ENCODE measurements at places on chromosomes 1 and 21. TPM values are rescaled to one million over a fixed set of nuclear protein-coding genes. Genes with fewer than 3 reads are reported as not detected.

Gene IGSF3
- 14.3 TPM for total RNA-seq

DNA sequence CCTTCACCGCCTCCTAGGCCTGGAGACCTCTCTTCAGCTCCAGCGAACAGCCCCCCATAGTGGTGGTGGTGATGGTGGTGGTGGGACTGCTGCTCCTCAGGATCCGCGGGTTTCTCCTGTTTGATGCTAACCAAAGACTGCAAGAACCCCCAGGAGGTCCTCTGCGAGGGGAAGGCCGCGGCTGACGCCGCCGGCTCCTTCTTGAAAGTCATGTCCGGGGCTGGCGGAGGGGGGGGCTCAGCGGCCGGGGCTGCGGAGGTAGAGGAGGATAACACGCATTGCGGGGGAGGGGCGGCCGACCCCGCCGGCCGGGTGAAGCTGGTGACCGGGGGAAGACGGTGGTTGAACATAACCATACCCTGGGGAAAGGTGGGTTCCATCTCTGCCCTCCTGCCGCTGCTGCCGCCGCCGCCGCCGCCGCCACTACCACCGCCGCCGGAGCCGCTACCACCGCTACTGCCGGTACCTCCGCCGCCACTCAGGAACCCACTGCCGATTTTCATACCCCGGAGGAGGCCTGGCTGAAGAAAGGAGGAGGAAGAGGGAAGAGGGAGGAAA lies 554 bp downstream of the ZNF281 start:
- H3K4me1 ChIP-seq = peaks cover 36% of the 10 kb centered on the region

Gene GPR52
- 1.3 TPM for total RNA-seq

GRCh38 chr1:116491700-116492357 lies 79.0 kb downstream of the CD58 start:
- H3K27ac ChIP-seq = no peak overlapping the region
- no peak for DNase-seq
- H3K36me3 ChIP-seq = no peaks in the 10 kb centered on the region
- H3K4me1 ChIP-seq = peaks cover 18% of the 10 kb centered on the region
- H3K27me3 ChIP-seq = no peaks in the 10 kb centered on the region
- no peak overlapping the region for H3K4me3 ChIP-seq

- peaks cover 2% of the 10 kb centered on the region for H3K4me1 ChIP-seq
- no peak overlapping the region for H3K4me3 ChIP-seq
- H3K27ac ChIP-seq = no peak overlapping the region
- no peak for DNase-seq
- H3K36me3 ChIP-seq = no peaks in the 10 kb centered on the region
Observed at GRCh38 chr21:33374450-33375096, 28.6 kb upstream of the IFNGR2 start.

GRCh38 chr1:232793944-232794343 lies 11.3 kb upstream of the MAP10 start:
- H3K27ac ChIP-seq = no peak overlapping the region
- H3K36me3 ChIP-seq = no peaks in the 10 kb centered on the region
- H3K27me3 ChIP-seq = no peaks in the 10 kb centered on the region

DNA sequence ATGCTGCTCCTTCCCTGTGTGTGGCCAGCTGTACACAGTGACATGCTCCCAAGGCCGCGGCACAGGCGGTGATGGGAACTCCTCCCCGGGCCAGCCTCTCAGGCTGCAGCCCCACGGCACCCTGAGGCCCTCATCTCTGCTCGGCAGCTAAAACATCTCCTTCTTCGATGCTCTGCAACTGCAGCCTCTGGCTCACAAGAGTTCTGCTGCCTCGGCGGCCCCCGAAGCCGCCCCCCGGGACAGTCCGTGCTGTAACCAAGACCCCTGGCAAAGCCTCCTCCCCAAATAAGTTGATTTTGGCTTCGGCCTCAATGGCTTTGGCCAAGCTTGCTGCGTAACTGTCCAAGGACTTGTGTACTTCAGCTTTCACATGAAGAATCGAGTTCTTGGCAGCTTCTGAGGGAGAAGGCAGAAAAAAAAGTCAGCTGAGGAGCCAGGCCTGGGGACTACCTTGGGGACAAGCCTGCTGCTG lies 51.3 kb downstream of the GPR161 start:
- H3K27me3 ChIP-seq = no peaks in the 10 kb centered on the region
- H3K4me1 ChIP-seq = peaks cover 63% of the 10 kb centered on the region
- H3K27ac ChIP-seq = peak overlapping the region; percentile 71
- H3K4me3 ChIP-seq = no peak overlapping the region

DNA sequence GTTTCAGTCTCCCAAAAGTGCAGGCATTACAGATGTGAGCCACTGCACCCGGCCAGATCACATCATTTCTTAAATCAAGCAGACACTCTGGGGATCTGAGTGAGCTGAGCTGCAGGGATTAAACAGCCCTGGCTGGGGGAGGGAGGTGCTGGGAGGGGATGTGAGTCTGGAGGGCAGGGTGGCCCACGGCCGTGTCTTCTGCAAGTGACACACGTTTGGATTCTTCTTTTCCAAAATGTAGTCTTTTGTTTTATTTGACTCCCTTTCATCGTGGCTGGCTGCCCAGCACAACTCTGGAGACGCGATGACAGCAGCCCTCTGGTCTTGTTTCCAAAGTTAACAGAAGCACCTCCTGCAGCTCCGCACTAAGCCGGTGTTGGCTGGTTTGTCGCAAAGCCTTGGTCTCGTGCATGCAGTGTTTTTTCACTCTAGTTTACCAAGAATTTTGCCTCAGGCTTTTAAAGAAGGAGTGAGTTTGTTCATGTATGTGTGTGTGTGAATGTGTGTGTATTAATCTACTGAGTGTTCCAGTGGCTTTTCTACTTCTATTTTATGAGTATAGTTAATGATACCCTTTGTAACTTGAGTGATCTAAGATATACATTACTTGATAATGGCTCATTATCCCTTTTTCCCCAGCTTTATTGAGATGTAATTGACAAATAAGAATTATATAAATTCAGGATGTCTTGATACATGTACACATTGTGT lies 2.8 kb upstream of the KRTAP10-5 start:
- DNase-seq = peak; percentile 80
- no peaks in the 10 kb centered on the region for H3K27me3 ChIP-seq
- no peaks in the 10 kb centered on the region for H3K36me3 ChIP-seq
- no peaks in the 10 kb centered on the region for H3K4me1 ChIP-seq
- no peak overlapping the region for H3K4me3 ChIP-seq

- no peak overlapping the region for H3K27ac ChIP-seq
- no peak overlapping the region for H3K4me3 ChIP-seq
Observed at GRCh38 chr1:57550092-57550491, 126.2 kb upstream of the DAB1 start.

Gene CAPZA1
- total RNA-seq = 77.5 TPM

DNA sequence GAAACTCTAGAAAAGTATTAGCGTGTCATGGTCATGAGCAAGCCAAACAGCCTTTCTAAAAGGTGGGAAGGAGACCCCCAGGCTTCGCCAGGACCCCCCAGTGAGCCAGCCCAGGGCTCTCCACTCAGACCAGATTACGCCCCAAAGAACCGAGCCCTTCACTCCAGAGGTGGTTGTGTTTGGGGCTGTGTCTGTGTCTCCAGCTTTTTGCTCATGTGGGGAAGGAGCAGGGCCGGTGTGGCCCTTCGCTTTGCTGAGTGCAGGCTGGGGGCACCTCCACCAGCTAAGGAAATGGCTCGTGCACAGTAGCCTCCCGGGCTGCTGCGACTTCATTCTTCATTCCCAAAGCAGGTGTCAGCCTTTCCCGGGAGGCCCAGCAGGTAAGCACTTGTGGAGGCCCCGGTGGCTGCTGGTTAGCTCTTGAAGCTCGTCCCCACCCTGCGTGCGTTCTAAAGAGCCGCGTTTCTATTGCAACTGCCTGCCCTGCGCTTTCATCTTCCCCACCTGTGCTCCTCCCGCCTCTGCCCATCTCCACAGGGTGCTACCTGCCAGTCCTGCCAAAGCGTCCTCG lies 531 bp downstream of the TSPEAR start:
- DNase-seq = no peak
- no peaks in the 10 kb centered on the region for H3K36me3 ChIP-seq
- no peak overlapping the region for H3K27ac ChIP-seq
- no peak overlapping the region for H3K4me3 ChIP-seq
- peaks cover 2% of the 10 kb centered on the region for H3K4me1 ChIP-seq

DNA sequence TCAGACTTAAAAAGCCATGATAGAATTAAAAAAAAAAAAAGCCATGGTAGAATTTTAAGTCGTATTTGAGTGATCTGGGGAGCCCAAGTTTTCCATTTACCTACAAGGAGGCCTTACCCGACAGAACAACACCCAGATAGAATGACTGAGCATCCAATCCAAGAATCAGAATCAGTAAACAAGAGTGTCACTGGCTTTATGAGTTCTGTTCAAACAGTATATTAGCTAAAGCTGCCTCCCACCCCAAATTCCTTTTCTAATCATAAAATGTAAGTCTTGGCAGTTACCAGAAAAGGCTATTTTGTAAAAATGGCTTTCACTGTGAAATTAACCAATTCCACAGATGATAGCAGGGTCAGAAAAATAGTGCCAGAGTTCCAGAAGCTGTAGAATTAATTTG lies 1.2 kb downstream of the GTF2B start:
- H3K27me3 ChIP-seq = no peaks in the 10 kb centered on the region
- no peak overlapping the region for H3K27ac ChIP-seq
- peaks cover 25% of the 10 kb centered on the region for H3K36me3 ChIP-seq
- peaks cover 36% of the 10 kb centered on the region for H3K4me1 ChIP-seq

- peaks cover 5% of the 10 kb centered on the region for H3K4me1 ChIP-seq
- H3K36me3 ChIP-seq = no peaks in the 10 kb centered on the region
- H3K4me3 ChIP-seq = no peak overlapping the region
- no peak overlapping the region for H3K27ac ChIP-seq
- DNase-seq = peak; percentile 10
- no peaks in the 10 kb centered on the region for H3K27me3 ChIP-seq
Observed at GRCh38 chr1:176994931-176995596, 169.4 kb downstream of the ASTN1 start.

DNA sequence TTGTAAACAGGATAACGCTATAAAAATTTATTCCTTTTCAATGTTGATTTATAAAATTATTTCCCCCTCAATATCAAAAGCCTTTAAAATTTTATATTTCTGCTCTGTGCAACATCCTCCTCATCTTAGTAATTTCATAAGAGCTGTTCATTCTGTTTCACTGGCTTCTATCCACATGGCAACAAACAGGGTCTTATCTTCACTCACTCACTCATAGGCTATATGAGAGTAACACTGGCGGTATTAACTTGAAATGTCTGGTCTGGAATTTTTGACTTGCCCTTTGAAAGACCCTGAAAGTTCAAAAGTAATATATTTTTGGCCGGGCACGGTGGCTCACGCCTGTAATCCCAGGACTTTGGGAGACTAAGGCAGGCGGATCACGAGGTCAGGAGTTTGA lies 77.4 kb upstream of the KRTAP11-1 start:
- H3K36me3 ChIP-seq = no peaks in the 10 kb centered on the region
- H3K4me3 ChIP-seq = no peak overlapping the region
- H3K4me1 ChIP-seq = no peaks in the 10 kb centered on the region
- no peak for DNase-seq

GRCh38 chr1:98651116-98651632 lies 10.3 kb upstream of the SNX7 start:
- no peaks in the 10 kb centered on the region for H3K27me3 ChIP-seq
- no peak for DNase-seq
- H3K4me3 ChIP-seq = no peak overlapping the region
- H3K4me1 ChIP-seq = no peaks in the 10 kb centered on the region

- no peaks in the 10 kb centered on the region for H3K4me1 ChIP-seq
- peaks cover 78% of the 10 kb centered on the region for H3K36me3 ChIP-seq
- no peak for DNase-seq
- no peak overlapping the region for H3K4me3 ChIP-seq
Observed at GRCh38 chr1:86733340-86733739, 29.0 kb downstream of the SH3GLB1 start.

Gene FMO5
- total RNA-seq = 1.9 TPM

DNA sequence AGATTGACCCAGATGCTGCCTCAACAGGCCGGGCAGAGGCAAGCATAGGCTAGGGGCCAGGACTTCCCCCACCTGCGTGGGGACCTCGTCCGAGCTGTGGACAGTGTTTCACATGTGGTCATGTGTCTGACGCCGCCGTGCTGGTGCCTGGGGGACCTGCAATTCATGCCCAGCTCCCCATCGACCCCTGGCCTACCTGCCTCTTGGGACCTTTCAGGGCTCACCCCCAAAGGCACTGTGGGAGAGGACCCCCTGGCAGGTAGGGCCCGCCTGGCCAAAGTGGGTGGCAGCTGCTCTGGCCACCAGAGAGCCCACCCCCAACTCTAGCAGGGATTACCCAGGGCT lies 4.4 kb downstream of the TMEM201 start:
- DNase-seq = no peak
- H3K4me1 ChIP-seq = peaks cover 65% of the 10 kb centered on the region
- no peaks in the 10 kb centered on the region for H3K27me3 ChIP-seq
- peak overlapping the region; percentile 45 for H3K27ac ChIP-seq
- peaks cover 14% of the 10 kb centered on the region for H3K36me3 ChIP-seq
- no peak overlapping the region for H3K4me3 ChIP-seq

DNA sequence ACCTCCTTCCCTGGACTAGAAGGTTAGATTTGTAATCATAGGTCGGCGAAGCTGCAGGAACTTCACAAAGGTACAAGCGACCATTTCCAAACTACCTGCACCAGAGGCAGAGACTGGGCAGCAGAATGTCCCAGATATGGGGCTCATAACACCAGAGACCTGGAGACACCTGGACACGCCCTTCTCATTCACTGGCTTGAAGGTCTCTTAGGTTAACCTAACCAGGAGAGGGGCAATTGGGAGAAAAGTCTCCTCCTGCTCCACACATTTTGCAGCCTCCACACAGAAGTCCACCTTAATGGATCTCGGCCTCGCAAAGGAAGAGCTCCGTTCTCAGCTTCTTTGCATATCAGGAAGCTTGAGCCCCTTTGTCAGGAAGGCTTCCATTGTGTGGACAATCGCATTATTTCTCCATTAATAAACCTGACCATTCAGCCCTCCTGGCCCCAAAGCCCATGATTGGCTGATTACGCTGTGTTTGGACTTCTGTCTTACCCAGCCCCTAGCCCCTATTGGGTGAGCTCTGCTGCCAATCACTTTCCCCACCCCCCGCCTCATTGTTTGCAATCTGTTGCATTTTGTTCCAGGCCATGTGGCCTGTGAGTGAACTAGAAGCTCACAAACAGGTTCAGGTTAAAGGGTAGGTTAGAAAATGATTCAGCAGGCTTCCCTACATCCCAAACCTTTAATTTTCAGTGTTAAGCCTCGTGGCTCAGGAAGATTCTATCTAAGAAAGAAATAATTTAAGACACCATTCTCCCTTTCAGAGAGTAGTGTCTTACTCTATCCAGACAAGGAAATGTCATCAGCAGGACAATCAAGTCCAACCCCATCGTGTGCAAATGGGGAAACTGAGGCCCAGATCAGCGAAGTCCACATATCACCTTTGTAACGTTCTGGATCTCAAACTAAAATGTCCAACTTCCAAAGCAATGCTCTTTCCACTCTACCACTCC lies 2.8 kb downstream of the MYCL start:
- H3K27me3 ChIP-seq = no peaks in the 10 kb centered on the region
- DNase-seq = no peak
- H3K4me3 ChIP-seq = no peak overlapping the region
- peaks cover 25% of the 10 kb centered on the region for H3K4me1 ChIP-seq

Gene SLC45A1
- 10.0 TPM for total RNA-seq

- peaks cover 15% of the 10 kb centered on the region for H3K36me3 ChIP-seq
- H3K27me3 ChIP-seq = peaks cover 3% of the 10 kb centered on the region
- H3K27ac ChIP-seq = no peak overlapping the region
- DNase-seq = peak; percentile 94
Observed at GRCh38 chr1:204254031-204254661, 40.4 kb upstream of the GOLT1A start.

- peak overlapping the region; percentile 98 for H3K27ac ChIP-seq
- no peaks in the 10 kb centered on the region for H3K27me3 ChIP-seq
- H3K4me1 ChIP-seq = peaks cover 41% of the 10 kb centered on the region
- peaks cover 51% of the 10 kb centered on the region for H3K36me3 ChIP-seq
- H3K4me3 ChIP-seq = no peak overlapping the region
Observed at GRCh38 chr1:223720971-223721591, 8.7 kb downstream of the CAPN2 start.

Gene SYT14
- 0.13 TPM for total RNA-seq

Data from esophagus muscularis mucosa (tissue), 4 donors.